ENCODE measurements at places on chromosomes 4 and X. TPM values are rescaled to one million over a fixed set of nuclear protein-coding genes. Genes with fewer than 3 reads are reported as not detected.

The RTL5 gene
- 8.7 TPM for total RNA-seq

- no peaks in the 10 kb centered on the region for H3K27me3 ChIP-seq
- no peak overlapping the region for H3K4me3 ChIP-seq
- no peaks in the 10 kb centered on the region for H3K4me1 ChIP-seq
- no peak for DNase-seq
Observed at GRCh38 chr4:158787709-158788475, 19.1 kb downstream of the FNIP2 start.

The GAGE12G gene
- not detected for total RNA-seq

DNA sequence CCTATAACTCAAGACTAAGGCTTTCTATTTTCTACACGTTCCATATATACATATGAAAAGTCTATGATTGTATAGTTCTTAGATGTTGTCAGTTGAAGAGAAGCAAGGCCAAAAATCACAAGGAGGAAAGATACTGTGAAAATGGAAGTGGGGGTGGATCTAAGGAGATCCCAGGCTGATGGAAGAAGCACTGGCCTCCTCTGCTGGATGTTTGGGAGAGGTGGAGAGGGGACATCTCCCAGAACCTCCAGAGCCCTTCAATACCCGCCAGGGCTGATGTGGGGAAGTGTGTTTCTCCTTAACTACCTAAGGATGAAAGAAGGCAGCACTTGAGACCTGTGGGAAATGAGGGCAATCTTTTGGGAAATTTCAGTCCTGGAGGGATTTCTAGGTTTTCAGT, 67.4 kb downstream of the RASGEF1B start:
- no peak for DNase-seq
- H3K27me3 ChIP-seq: no peaks in the 10 kb centered on the region
- no peak overlapping the region for H3K4me3 ChIP-seq
- H3K36me3 ChIP-seq: no peaks in the 10 kb centered on the region
- no peaks in the 10 kb centered on the region for H3K4me1 ChIP-seq
- H3K27ac ChIP-seq: no peak overlapping the region

GRCh38 chr4:18524667-18525066, 503.1 kb upstream of the LCORL start:
- H3K4me3 ChIP-seq: no peak overlapping the region
- H3K36me3 ChIP-seq: no peaks in the 10 kb centered on the region
- no peak for DNase-seq
- H3K27me3 ChIP-seq: no peaks in the 10 kb centered on the region

DNA sequence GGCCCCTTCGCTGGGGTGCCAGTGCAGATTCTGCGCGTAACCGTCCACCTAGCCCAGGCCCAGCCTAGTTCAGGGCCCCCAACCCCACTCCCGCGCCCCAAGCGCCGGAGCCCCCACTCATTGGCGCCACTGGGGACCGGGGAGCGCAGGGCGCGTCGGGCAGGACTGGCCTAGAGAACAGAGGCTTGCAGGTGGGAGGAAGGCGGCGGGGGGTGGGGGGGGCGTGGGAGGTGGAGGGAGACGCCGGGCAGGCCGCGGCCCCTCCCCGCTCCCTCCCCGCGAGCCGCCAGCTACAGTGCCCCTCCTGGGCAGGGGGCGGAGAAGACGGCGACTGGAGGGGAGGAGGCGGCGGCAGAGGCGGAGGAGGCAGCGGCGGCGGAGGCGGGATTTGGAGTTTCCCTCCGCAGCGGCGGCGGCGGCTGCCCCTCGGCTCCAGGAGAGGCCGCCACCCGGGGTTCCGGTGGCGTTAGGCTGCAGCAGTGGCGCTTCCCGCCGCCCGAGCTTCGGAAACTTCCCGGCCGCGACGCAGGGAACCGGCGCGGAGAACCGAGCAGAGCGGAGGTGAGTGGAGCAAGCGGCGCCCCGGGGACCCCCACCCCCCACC, 4.8 kb upstream of the DUSP9 start:
- H3K36me3 ChIP-seq: no peaks in the 10 kb centered on the region
- peaks cover 37% of the 10 kb centered on the region for H3K4me1 ChIP-seq
- no peak overlapping the region for H3K4me3 ChIP-seq
- no peak overlapping the region for H3K27ac ChIP-seq

DNA sequence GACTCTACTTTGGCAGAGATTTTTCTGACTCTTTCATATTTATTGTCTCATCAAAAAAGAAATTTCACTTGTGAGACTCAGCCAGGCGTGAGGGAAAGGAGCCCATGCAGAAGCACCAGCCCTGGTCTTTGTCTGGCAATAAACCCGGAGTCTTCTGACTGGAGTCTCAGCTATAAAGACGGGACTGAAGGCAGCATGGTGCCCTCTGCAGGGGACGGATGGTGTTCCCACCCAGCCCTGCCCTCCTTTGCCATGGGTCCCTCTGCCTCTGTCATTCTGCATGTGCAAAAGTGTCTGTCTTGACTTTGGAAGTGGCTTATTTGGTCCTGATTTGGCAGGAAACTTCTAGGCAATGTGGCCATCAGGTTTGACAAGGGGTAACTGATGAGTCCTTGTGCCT, 14.2 kb downstream of the ZNF185 start:
- no peak overlapping the region for H3K4me3 ChIP-seq
- no peaks in the 10 kb centered on the region for H3K36me3 ChIP-seq
- no peak overlapping the region for H3K27ac ChIP-seq
- H3K27me3 ChIP-seq: no peaks in the 10 kb centered on the region

The NALF2 gene
- total RNA-seq: 1.4 TPM

Data from spinal cord (tissue), 10 donors.